NCI-H187 (cell line): ENCODE measurements at places on chromosomes 3 and 15.

DNA sequence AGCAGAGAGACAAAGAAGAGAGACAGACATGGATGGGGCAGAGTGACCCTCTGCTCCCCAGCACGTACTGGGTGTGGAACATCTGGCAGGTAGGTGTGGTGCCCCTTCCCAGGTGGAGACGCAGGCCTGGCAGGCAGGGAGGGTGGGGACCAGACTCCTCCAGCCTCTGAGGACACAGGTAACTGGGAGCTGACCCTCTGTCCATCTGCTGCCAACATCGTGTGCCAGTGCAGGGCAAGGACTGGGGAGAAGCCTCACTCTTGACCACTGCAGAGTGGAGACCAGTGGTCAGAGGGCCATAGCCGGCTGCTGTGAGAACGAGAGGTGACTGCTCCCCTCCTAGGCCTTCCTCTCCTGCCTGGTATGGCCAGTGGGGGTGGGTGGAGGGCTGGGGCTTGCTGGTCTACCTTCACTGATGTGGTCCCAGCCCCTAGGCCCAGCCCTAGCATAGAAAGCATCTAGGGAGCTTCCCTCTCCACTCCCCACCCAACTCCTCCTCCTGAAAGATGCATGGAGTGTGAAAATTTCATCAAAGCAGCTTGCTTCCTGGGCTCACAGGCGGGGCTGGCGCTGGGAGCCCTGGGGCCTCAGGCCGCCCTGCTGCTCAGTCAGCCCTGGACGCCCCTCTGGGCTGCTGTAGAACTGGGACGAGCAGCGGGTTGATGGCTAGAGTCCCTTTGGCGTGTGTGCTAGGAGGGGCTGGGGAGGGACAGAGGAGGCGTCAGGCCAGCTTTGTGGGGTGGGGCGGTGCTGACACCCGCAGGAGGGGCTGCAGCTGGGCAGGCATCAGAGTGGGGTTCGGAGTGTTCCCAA, 90.3 kb downstream of the PLXNA1 start:
- DNase-seq, result no peak

DNA sequence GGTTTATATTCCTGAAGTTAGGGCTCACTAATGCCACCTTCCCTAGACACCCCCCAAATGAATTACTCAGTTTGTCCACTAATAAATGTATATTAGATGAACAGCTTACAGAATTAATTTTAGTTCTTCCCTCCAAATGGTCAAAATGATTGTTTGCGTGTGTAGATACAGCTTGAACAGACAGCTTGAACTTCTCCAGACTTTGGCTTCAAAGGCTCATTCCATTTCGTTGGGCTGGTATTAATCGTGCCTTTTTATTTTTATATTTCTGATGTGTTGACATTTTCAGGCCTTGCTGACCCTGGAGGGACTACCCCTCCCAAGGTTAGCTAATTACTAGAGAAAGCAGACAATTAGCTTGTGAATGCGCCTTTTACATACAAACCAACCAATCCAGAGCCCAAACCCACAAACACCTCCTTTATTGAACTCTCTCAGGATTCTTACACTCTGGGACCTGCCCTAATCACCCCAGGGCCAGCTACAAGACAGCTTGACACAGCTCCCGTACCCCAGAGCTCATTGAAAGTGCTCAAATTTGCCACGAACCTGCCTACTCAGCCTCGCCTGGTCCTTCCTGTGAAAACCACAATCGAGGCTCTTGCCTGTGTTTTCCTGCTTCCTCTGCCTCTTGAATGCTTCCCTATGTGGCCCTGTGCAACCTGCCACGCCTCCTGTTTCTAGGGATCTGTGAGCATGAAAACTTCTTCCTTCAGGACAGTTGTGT, 40.3 kb downstream of the RPL22L1 start:
- no peak for DNase-seq

- DNase-seq, result no peak
These were observed 31.4 kb downstream of the FSD2 start for GRCh38 chr15:82774496-82774895.

GRCh38 chr15:61173899-61174689, 55.0 kb downstream of the RORA start:
- no peak for DNase-seq

DNA sequence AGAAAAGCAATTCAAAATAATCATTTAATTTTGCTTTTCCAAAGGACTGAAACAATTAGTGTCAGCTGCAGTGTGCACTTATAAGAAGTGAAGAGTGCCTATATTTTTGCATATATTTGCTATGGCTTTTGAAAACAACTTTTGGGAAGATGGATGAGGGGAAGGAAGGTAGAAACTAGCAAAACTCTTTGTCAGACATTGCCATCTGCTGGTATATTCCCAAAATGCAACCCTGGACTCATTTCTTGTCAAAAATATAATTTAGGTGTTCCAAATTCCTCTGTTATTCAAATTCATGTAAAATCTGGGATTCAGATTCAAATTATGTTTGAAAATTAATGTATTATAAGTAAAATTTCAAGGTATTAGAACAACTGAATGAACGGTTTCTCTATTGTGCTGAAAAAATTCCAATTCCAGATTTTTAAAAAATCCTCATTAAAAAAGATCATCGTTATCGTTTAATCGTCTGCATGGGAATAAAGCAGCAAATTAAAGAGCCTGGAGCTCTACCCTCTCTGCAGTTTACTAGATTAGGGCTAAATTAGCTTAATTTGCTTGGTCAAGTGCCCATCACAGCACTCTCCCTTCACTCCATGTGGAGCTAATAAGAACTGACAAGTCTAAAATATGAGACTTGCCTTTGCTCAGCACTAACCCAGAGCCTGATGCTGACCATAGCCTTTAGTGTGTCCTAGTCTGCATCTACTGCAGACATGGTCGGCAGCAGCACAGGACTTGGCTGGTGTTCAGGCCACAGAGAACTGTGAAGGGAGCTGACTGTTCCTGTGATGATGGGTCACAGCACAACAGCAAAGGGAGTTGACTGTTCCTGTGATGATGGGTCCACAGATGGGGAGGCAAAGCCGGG, 67.9 kb upstream of the MITF start:
- DNase-seq, result no peak
